ENCODE measurements at places on chromosomes 6 and 20. TPM values are rescaled to one million over a fixed set of nuclear protein-coding genes. Genes with fewer than 3 reads are reported as not detected.

The OR12D3 gene
- total RNA-seq: not detected

The DEFB129 gene
- total RNA-seq: not detected

The XKR7 gene
- not detected for total RNA-seq

The HLA-DOB gene
- 0.29 TPM for total RNA-seq

The ABHD16A gene
- 19.2 TPM for total RNA-seq

The ENPP5 gene
- total RNA-seq: not detected
